ENCODE measurements at places on chromosomes 5 and 9.

DNA sequence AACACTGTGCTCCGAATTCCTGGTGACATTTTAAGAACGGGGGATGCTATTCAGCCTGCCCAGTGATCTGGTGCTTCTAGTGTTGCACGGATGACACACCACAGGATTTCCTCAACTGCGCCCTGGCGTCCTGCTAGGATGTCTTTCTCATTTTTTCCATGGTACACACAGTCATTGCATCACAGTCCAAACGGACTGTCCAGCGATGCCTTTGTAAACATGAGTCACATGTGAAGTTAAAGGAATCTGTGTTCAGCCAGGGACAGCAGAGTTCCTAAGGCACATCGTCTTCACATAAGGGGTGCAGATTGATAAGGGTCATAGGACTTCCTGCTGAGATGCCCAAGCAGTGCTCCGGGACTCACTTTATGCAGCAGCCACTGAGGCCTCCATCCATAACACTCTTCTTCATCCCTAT is 9.3 kb upstream of the PTPN3 start:
- DNase-seq, result no peak

- DNase-seq, result no peak
Measured at GRCh38 chr9:35322075-35322885, 160.5 kb downstream of the UNC13B start.

- DNase-seq, result peak; percentile 38
Measured at GRCh38 chr5:5492087-5492933, 69.8 kb downstream of the ICE1 start.

- no peak for DNase-seq
Measured at GRCh38 chr5:514101-514485, 10.2 kb downstream of the SLC9A3 start.

GRCh38 chr9:133419005-133419404 is 1.2 kb upstream of the REXO4 start:
- no peak for DNase-seq

DNA sequence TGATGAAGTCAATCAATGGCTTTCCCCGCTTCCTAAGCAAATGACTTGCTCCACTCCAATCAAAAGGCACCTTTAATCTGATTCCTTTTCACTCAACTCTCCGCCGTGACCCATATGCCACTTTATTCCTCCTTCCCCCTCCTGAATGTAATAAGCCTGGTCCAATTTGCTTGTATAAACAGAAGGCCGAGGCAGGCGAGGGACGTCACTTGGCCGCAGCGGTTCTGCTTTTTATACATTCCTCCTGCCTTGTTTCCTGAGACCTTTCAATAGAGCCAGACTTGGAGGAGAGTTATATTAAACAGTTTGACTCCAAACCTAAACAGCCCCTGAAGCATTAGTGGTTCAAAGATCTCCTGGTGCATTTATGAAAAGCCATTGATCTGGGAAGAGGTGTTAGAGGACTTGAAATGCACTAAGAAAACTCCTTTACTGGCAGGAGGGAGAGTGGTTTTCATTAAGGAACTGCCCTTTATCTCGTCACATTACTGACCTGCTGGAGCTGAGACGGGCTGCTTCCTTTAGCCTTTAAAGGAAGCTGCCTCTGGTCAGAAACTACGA is 273.4 kb downstream of the SLIT3 start:
- no peak for DNase-seq

DNA sequence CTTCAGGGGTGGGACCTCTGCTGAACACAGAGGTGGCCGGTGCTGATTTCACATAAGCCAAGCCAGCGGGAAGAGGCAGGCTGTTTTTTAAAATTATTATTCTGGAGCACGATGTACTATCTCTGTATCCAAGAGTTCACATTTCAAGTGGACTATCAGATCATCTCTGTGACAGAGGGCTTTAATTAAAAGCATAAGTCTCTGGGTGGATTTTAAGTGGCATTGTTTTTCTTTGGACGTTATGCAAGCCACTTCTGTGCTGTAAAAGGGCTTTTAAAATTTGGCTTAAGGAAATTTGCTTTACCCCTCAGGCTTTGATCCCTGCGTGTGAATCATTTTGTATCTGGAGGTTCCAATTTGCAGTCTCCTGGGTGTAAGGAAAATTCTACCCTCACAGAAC is 124.7 kb downstream of the PALM2AKAP2 start:
- no peak for DNase-seq

DNA sequence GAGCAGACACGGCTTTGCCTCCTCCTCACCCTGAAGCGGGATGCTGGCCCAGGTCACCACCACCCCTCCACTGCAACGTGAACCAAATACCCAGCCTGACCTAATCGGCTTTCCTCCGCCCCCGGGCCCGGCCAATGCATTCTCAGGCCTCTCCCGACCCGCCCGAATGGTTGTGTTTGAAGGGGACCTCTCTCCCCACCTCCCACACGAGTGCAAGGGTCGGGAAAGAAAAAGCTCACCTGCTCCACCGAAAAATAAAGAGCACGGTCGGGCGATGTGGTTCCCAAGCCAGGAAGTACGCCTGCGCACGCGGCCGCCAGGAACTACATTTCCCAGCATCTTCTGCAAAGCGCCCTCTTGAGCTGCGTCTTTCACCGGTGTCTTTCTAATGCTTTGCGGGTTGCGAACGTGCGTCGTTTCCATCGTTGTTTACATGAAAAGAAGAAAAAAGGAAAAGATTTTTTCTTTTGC is at the start of gene ZNF883:
Gene ZNF883 (minus strand): TSS at position 282 of the 471 bp plus-strand sequence.
- no peak for DNase-seq

GRCh38 chr9:113349066-113349444 is 286 bp upstream of the BSPRY start:
- DNase-seq, result no peak

DNA sequence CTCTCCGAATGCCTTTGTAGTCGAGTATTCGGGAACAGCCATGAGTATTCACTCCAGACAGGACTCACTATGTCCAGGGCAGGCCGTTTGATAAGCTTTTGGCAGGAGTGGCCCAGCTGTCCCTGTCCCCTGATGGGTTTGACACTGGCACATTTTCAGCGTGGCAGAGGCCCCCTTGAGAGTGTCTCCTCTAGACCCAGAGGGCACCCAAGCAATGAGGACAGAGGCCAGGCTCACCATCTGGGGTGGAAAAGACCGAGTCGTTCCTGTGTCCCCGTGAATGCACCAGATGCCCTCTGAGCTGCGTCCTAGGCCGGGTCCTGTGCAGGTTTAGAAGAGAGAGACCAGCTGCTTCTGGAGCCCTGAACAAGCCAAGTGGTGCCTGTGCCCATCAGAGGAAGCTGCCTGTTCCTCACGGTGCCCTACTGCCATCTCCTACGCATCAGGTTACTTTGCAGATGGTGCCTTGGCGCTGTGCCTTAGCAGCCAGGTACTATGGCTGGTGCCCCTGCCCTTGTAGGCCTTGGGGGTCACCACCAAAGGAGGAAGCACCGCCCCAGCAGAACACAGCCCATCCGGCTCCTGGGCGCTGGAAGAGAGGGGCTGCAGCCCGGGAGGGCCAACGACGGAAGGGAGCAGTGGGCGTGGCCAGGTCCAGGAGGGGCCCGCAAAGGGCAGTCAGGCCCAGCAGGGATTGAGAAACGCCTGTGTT is 42.4 kb downstream of the LRSAM1 start:
- DNase-seq, result no peak

DNA sequence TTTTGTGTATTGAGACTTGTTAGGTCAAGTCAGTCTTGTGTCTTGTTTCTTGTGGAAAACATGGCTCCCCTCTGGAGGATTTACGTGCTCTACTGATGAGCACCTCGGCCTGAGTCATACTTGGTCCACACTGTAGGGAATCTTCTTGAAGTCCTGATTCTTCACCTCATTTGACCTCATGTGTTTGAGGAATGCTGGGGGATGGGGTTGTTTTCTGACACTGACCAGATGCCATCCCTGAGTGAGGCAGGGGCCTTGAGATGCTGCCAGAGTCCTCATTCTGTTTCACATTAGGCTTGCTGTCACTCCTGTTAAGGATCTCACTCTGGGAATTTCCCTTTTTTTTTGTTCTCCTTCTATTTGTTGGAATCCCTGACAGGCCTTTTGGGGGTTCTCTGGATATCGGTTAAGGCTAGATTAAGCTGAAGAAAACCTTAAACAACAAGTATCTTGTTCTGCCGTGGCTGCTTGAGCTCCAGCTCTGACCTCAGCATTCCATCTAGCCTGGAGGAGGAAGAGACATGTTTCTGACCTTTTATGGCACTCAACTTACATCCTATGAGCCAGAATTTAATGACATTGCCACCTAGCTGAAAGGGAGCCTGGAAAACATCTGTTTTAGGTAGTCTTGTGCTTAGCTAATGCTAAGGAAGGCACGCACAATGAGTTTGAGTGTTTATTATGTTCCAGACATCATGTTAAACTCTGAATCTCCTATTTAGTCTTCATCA is 20.6 kb downstream of the TCOF1 start:
- no peak for DNase-seq

DNA sequence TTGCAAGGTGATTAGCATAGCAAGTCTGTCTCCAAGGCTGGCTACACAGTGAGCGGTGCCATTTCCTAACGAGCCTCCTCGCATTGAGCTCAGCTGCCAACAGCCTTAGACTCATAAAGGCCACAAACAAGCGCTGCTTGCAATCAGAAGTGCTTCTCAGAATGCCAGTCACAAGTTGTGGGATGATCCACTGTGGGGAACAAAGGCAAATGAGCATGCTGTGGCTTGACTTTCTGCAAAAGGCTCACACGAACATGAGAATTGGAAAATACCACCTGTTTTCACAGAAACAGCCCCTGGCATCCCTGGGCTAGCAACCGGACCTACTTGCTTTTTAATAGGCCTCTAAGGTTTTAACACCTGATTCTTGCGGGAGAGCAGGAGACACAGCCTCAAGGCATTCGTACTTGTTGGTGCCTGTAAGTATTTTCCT is 215.5 kb downstream of the FANCC start:
- DNase-seq, result no peak

GRCh38 chr9:24817756-24818155 is 272.1 kb upstream of the IZUMO3 start:
- DNase-seq, result no peak

DNA sequence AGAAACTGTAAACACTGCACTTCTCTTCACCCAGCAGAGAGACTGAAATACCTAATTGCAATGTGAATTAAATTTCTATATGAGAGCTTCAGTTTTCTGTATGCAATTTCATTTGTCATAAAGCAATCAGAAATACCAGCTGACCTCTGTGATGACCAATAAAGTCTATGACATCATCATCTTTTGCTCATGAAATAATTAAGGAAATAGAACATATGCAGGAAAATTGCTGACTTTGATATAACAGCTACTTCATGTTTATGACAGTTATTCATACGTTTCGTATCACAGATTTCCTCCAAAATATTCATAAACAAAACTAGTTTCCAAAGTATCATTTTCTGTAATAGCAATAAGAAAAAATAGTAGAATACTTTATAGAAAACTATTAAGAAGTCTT is 652.3 kb downstream of the SLCO4C1 start:
- no peak for DNase-seq

- no peak for DNase-seq
Measured at GRCh38 chr5:81226949-81227348, 6.2 kb upstream of the CKMT2 start.

GRCh38 chr5:124790895-124791732 is 44.7 kb upstream of the ZNF608 start:
- DNase-seq, result no peak

- DNase-seq, result no peak
Measured at GRCh38 chr5:90618071-90618470, 59.5 kb downstream of the ADGRV1 start.

DNA sequence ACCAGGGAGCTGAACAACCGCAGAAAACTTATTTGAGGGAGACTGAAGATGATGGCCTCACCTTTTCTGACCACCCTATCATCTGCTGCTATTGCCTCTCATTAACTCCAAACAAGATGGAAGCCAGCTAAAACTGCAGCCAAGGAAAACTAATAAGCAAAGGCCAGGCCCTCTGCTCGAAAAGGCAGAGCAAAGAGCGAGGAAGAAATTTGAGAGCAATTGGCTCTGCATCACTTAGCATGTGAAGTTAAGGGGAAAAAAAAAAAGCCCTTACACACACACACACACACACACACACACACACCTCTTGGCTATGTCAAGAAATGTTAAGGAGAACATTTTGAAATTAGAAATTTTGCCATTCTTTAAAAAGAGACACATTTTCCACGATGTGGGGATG is 228.1 kb upstream of the CYLC2 start:
- no peak for DNase-seq

DNA sequence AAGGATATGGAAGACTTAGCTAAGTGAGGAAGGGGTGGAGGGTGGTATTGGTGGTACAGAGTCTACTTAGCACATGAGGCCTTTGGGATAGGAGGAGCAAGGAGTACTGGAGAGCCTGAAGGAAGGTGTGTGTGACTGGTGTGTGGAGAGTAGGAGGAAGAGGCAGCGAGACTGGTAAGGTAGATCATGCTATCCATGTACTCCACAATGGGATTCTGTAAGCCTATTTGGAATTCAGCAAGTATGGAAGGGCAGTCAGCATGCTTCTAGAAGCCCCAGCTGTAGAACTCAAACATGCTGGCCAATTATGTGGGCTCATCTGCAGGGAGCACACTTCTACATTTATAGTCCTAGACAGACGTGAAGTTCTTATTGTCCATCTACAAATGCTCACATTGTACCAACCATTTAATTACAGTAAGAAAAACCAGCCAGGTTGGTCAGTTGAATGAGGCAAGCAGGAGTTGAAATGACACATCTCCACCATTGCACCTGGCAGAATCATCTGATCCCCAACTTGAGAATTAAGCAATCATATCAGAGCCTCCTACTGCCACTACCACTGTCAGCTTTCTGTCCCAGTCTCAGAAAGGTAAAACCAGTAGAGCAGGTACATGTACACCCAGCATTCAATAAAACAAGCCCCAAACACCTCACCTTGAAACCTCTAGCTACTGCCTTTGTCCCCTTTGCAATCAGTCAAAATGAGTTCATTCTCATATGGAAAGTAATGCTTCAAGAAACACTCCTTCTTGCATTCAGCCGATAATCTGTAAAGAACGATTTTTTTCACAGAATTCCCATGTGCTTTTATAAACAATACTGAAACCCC is 60.9 kb upstream of the GLRX start:
- no peak for DNase-seq

DNA sequence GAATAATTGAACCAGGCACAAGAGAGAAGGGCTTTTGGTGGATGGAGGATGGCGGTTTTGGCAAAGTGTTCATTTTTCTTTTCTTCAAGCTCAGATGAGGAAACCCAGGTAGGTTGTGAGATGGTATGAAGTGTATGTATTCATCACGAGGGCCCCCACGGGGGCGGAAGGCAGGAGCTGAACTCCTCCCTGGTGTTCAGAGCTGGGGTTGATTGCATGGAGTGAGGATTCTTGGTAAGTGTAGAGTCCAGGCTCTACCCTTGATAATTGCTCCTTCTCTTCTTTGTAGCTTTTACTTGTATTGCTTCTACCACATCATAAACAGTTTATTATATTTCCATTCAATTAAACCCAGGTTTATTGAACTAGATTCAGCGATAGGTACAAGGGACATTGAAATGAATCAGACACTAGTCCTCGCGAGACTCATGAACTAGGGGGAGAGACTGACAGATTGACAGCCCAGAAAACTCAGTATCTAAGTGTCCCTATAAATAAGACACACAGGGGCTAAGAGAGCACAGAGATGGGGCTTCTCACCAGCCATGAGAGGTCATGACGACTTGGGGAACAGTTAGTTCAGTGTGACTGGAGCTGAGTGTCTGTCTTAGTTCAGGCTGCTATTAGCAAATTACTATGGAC is 116.7 kb upstream of the KLF4 start:
- DNase-seq, result no peak

GRCh38 chr9:79584655-79584982 is 12.9 kb downstream of the TLE4 start:
- no peak for DNase-seq

- DNase-seq, result no peak
Measured at GRCh38 chr9:88734527-88734926, 199.5 kb downstream of the NXNL2 start.
